ENCODE measurements at places on chromosomes 5 and 9.
A peak's percentile ranks its signal among the peaks of the same experiment; 100 is the strongest.

- DNase-seq = no peak
These were observed 22.3 kb downstream of the LIFR start for GRCh38 chr5:38534156-38534453.

- DNase-seq = no peak
These were observed 1341.2 kb upstream of the CDH6 start for GRCh38 chr5:29852329-29852728.

- peak; percentile 67 for DNase-seq
These were observed 44.3 kb upstream of the BICD2 start for GRCh38 chr9:92808726-92809451.

GRCh38 chr9:98363644-98364043, 108.2 kb upstream of the TBC1D2 start:
- no peak for DNase-seq

GRCh38 chr5:965604-966344, 42.8 kb upstream of the NKD2 start:
- peak; percentile 56 for DNase-seq

- no peak for DNase-seq
These were observed 4.7 kb upstream of the PLPP7 start for GRCh38 chr9:131284856-131285255.

DNA sequence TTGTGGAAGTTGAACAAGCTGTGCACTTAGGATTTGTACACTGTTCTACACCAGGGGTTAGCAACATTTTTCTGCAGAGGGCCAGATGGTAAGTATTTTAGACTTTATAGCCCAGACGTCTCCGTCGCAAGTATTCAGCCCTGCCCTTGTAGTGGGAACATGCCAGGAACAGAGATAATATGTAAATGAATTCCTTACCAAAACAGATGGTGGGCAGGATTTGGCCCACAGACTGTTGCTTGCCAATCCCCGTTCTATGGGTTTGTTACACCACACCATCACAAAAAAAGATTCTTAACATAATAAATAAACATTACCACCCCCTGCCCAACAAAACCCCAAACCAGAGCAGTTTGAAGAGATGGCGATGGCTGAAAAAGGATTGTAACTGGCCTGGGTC, 74.3 kb downstream of the AMBP start:
- no peak for DNase-seq

DNA sequence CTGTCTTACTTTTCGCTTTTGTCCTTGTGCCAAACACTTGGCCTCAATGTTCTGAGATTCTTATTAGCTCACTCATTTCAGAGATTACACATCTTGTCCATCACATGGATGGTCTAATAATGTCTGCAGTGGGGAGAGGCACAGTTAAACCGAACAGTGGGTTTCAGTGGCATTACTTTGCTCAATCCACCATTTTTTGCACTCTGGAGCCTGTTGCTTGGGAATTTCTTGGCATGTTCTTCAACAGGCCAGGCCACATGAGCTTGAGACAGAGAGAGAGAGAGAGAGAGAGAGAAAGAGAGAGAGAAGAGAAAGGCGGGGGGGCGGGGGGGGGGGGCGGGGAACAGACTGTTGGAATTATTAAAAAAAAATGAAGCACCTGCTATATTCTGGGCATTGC, 1327.8 kb upstream of the WWC1 start:
- DNase-seq = no peak

GRCh38 chr9:37984672-37985611, 81.0 kb upstream of the SLC25A51 start:
- DNase-seq = no peak

- DNase-seq = no peak
These were observed 25.2 kb upstream of the CTSV start for GRCh38 chr9:97064176-97064575.

GRCh38 chr9:82673201-82673600, 389.7 kb downstream of the RASEF start:
- DNase-seq = no peak
